ENCODE measurements at places on chromosomes 12 and 14.
A peak's percentile ranks its signal among the peaks of the same experiment; 100 is the strongest.

DNA sequence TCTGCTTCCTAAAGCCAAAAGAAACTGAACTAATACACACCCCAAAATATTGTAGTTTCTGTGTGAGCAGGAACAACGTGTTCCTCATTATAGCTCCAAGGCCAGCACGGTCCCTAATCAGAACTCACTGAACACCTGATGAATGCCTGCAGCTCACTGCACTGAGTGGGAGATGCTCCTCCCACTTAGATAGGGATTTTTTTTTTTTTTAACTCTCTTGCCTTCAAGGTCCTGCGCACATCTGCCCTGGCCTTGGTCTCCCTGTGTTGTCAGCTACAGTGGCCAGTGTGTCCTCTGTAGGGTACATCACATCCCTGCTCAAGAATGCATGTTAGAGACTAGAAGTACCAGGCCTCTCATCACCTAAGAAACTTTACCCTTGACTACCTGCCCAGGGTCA lies 44.3 kb upstream of the TMPO start:
- no peak for DNase-seq

- no peak for DNase-seq
Observed at GRCh38 chr12:50251619-50252252, 31.6 kb downstream of the LIMA1 start.

DNA sequence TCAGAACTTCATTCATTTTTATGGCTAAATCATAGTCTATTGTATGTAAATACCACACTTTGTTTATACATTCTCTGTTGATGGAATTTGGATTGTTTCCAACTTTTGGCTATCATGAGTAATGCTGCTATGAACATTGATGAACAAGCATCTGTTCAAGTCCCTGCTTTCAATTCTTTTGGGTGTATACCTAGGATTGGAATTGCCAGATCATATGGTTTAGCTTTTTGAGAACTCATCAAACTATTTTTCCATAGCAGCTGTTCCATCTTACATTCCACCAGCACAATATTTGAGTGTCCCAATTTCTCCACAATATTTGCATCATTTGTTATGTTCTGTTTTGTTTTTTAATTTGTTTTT lies 52.3 kb upstream of the CCND2 start:
- DNase-seq = no peak

GRCh38 chr14:39912192-39913100 lies 480.2 kb upstream of the FBXO33 start:
- DNase-seq = no peak

DNA sequence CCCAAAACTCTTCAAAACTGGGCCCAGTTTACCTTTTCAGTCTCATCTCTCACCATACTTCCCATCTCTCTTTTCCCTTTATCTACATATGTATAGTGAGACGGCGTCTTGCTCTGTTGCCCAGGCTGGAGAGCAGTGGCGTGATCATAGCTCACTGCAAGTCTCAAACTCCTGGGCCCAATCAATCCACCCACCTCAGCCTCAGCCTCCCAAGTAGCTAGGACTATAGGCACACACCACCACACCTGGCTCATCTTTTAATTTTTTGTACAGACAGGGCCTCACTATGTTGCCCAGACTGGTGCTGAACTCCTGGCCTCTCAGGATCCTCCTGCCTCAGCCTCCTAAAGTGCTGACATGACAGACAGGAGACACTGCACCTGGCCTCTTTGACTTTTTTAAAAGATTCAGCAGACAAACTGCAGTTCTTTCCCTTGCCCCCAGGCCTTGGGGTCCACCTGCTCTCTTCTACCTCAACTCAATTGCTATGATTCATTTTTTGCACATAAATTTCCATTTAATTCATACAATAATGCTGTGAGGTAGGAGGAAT lies 33.6 kb downstream of the TFCP2 start:
- DNase-seq = no peak

DNA sequence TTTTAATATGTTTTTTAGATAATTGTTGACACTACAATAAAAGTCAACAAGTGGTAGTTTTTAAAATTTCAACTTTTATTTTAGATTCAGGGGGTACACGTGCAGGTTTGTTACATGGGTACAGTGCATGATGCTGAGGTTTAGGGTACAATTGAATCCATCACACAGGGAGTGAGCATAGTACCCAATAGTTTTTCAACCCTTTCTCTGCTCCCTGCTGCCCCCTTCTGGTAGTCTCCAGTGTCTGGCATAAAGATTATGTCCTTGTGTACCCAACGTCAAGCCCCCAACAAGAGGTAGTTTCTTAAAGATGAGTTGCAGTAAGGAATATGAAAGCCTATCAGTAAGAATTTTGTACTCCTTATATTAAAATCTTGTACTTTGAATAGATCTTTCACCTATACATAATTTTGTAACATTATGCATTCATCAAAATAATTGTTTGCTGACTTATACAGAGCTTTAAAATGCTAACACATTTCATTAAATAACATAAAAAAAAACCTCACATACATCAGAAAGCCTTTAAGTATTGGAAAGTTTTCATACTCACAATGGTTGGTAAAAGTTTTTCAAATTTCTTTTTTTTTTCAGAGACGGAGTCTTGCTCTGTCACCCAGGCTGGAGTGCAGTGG lies 5.4 kb upstream of the RALGAPA1 start:
- peak; percentile 55 for DNase-seq

- DNase-seq = no peak
Observed at GRCh38 chr12:122958198-122958888, 7.9 kb downstream of the ABCB9 start.

- DNase-seq = no peak
Observed at GRCh38 chr12:95790033-95790916, at the start of gene NTN4. Gene NTN4, minus strand, starts transcription at chr12:95790764. Its CDS starts 455 bp downstream, at chr12:95790309.

GRCh38 chr12:91630596-91631293 lies 448.1 kb upstream of the DCN start:
- DNase-seq = no peak

DNA sequence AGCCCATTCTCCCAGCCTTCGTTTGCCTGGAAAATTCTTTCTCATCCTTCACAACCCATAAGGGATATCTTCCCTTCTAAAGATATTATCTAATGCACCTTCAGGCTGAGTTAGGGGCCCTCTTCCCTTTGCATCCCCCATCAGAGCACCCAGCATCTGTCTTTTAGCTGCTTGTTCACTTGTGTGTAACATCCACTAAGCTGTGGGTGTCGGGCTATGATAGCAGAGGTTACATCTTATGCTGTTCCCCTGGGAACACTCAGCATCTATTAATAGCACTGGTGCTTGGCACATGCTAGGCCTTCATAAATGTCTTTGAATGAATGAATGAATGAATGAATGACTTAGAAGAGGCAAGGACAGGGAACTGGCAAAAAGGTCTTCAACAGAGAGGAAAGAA lies 131.8 kb downstream of the NUAK1 start:
- DNase-seq = no peak

DNA sequence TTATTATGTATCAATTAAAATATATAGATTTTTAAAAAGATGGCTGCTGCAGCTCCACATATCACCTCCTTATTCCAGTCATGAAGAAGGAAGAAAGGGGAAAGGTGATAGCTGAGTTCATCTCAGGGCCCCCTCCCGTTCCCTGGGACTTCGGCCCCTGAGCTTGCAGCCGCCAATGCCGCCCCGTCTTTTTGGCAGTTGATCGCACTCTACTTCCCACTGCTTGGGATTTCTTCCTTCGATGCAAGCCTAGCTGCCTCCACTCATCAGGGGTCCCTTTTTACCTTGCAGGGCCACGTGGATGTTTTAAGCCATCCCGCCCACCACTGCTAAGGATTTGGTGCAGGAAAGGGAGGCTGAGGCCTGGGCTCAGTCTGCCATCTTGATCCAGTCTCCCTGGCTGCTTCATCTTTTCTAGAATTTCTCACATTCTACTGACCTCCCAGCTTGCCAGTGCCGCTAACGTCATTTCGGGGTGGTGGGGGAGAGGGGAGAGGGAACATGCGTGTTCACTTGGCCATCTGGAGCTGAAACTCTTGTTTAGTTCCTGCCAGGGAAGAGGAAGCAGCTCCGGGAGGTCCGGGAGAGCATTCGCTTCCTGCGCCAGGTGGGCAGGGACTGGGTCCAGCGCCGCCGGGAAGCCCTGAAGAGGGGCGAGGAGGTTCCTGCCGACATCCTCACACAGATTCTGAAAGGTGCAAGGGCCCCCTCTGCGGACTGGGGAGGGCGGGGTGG lies 31.3 kb downstream of the CYP46A1 start:
- DNase-seq = no peak

- no peak for DNase-seq
Observed at GRCh38 chr14:46964378-46964777, 312.8 kb upstream of the RPL10L start.

- no peak for DNase-seq
Observed at GRCh38 chr12:63206909-63207308, 55.9 kb upstream of the AVPR1A start.

DNA sequence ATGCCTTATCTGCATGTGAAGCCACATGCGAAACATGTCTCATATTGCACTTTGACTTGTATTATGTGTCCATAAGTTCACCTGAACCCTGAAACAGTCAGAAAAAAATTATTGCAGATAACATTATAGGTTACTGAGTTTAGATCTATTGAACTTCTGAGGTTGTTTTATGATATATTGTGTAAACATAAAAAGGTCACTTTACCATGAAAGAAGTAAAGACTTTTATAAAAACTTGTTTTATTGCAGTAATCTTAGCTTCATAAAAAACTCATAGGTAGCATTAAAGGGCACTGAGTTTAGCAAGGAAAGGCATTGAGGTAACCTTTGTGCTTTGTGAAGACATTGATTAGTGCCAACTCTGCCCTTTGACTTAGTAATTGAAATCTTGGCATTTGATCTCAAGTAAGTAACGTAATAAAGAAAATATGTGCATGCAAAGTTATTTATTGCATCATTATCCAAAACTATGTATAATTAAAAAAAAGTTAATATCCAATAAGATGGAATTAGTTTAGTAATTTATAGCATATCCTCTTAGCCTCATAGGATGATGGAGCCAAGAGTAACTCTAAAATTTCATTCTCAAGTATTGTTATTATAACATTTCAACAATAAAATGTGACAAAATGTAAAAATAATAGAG lies 313.3 kb upstream of the ATP2B1 start:
- DNase-seq = no peak

DNA sequence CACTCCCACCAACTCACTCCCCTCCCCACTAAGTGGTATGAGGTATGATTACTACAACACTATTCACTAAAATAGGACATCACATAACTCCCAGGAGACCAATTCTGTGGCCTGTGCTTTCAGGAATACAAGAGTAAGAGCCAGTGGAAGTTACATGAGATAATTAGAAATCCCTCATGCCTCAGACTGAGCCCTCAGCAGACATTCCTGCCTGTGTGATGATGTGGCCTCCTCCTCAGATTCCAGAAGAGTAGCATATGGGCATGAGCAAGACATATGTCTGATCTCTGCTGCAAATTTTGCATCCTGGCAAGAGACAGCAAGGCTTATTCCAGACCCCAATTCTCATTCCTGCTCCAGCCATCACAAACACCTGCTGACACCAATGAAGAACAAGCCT lies 46.0 kb upstream of the BMP4 start:
- DNase-seq = no peak

DNA sequence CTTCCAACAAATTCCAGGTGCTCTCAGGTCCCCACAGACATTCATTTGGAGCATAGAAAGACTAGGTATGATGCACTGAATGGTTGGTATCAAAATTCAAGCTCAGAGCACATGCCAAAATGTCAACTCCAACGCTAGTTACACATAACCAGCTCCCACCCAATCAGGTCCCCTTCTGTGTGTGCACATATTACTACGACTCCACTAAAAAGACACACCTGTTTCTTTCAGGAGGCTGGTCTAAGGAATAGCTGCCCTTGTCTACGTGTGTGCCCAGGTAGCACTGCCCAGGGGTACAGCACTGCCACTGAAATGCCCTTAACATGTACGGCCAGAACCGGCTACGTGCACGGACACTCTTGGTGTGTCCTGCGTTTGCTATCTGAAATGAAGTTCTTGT lies 138.1 kb downstream of the KCNK10 start:
- no peak for DNase-seq

DNA sequence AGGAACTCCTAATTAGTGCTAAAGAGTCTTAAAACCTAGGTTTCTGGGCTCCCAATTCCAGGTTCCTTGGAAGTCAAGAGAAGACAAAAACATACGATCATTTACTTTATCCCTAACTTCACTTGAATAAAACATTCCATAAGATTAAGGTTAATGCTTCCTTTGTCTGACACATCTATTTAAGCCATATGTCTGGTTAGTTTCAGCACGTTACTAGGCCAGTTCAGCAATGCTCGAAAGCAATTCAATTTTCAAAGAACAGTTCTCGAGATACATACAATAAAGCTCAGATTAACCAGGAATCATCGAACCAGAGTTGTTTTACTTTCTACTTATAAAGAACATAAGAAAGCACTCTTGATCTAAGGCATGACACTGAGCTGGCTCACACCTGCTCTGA lies 68.0 kb upstream of the POC1B start:
- DNase-seq = no peak
